Vein endothelial cell (primary cell): ENCODE measurements at places on chromosomes 16 and 17. TPM values are rescaled to one million over a fixed set of nuclear protein-coding genes. Genes with fewer than 3 reads are reported as not detected.

ZNF423 gene
- total RNA-seq = 8.6 and 13.1 TPM in 2 replicates

CD7 gene
- total RNA-seq = not detected in 2 replicates

DHX58 gene
- 2.6 and 3.4 TPM in 2 replicates for total RNA-seq

GPR179 gene
- not detected in 2 replicates for total RNA-seq
